ENCODE measurements at places on chromosomes 5 and 9. TPM values are rescaled to one million over a fixed set of nuclear protein-coding genes. Genes with fewer than 3 reads are reported as not detected.

- DNase-seq = no peak
Measured at GRCh38 chr5:134145779-134146581, 30.8 kb downstream of the SKP1 start.

- no peak for DNase-seq
Measured at GRCh38 chr9:21681641-21682040, 120.8 kb upstream of the MTAP start.

- DNase-seq = no peak
Measured at GRCh38 chr5:83418356-83419321, 52.9 kb upstream of the VCAN start.

DNA sequence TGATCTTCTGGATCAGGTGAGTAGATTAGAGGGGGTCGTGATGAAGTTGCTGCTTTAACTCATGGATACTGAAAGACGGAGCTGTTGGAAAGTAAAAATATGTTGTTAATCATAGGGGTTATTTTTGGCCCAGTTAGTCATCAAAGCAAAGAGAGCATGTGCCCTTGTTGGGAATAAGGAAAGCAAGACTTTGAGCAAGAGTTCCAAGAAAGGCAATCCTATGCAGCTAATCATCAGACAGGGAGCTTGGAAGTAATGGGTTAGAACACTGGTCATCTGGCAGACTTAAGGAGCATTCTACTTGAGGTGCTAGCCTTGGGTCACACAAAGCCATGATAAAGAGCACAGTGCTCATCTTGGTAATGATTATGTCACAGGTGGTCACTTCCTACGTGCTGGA is 18.3 kb downstream of the ASPN start:
- no peak for DNase-seq

GRCh38 chr9:1200847-1201251 is 150.7 kb downstream of the DMRT2 start:
- DNase-seq = no peak

DNA sequence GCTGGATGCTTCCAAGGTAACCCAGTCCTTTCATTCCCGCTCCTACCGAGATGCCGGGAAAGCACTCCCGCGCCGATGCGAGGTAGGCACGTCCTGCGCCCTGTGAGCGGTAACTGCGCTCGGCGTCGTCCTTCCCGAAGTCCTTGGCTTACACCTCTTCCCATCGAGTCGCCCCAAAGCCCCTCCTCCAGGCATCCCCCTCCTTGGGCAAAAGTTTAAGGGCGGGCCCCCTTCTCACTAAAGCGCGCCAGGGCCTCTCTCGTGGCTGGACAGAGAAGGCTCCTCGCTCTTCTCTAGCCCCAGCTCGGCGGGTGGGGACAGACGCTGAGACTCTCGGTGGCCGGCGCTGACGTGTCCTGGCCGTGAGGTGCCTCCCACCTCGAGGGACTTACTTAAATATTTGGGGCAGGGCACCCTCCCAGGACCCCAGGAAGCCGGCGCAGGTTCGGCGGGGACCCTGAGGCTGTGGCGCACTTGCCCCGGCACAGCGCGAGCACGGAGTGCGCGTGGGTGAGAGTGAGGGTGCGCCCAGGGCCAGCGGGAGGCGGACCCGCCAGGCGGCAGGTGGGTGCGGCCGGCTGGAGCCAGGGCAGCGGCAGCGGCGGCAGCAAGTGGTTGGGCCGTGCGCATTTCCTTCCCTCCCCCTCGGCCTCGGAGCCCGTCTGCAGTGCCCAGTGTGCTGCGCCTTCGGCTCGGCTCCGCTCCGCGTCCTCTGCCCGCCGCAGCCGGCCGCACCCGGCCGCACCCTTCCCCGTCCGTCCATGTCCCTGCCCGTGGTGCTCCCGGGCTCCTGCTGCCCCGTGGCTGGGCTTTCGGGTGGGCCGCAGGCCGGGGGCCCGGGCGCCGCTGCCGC is at the start of gene ENTREP1:
TSS of gene ENTREP1 (plus strand) at position 667 of the 853 bp plus-strand sequence. CDS start at position 762, 95 bp downstream.
- peak; percentile 83 for DNase-seq

LCN9 gene
- not detected for total RNA-seq

NCS1 gene
- 5.0 TPM for total RNA-seq

F2RL1 gene
- 0.73 TPM for total RNA-seq
